Activated CD8-positive, alpha-beta memory T cell treated with anti-CD3 and anti-CD28 coated beads for 24 hours (primary cell): ENCODE measurements at places on chromosomes 7 and 10.

GRCh38 chr10:73910401-73910763, 550 bp upstream of the PLAU start:
- DNase-seq, result no peak

DNA sequence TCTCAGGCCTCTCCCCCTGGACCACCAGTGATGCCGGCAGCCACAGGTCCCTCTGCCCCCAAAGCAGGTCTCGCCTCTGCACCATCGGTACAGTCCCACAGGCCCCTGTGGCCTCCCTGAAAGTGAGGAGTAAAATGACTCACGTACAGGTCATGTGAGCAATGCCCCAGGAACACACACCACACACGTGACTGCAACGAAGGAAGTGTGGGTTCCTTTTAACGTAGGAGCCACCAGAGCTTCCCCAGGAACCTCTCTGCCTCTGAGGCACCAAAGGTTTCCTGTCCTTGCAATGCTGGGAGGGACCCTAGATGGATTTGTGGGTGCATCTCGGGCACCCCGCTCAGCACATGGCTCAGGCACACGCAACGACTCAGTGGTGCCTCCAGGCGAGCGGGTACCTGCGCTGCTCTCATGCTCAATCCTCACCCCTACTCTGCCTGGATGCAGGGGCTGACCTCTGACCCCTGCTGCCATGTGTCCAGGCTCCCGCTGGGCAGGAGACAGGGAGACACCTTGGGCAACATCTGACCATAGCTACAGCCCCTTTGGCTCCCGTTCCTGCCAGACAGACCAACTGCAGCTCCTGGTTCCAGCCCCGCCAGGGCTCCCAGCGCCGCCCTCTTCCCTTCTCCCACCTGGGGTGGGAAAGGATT, 120.7 kb downstream of the PRKAG2 start:
- peak; percentile 81 for DNase-seq

DNA sequence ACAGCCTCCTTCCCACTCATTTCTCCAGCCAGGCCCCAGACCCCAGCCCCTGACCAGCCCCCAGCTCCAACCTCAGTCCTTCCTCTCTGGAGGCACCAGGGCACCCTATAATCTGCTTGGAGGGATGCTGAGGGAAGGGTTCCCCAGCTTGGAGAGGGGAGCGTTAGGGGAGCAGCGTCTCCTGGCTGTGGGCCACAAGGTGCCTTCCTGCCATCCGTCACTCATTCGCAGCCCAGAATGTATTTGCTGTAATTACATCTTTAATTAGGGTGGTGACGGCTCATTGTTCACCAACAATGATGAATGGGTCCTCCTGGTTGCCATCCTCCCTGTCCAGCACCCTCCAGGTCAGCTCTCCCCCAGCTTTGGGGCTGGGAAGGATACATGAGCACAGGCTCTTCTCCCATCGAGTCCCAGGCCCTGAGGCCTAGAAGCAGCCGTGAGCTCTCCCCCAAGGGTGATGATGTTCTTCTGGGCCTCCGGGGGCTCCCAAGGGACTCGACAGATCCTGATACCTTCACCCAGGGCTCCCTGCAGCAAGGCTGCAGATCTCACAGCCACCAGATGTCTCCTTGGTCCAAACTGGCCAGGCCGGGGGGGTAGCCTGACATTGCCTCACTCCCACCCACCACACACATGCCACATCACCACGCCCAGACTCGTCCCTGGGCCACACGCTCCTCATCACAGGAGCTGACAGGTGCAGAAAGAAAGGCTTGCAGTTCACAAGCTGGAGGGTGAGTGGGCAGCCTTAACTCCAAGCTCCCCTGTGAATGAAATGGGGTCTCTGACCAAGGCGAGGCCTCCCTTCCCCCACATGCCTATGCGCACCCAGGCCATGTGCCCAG, 26.8 kb downstream of the POLL start:
- no peak for DNase-seq

DNA sequence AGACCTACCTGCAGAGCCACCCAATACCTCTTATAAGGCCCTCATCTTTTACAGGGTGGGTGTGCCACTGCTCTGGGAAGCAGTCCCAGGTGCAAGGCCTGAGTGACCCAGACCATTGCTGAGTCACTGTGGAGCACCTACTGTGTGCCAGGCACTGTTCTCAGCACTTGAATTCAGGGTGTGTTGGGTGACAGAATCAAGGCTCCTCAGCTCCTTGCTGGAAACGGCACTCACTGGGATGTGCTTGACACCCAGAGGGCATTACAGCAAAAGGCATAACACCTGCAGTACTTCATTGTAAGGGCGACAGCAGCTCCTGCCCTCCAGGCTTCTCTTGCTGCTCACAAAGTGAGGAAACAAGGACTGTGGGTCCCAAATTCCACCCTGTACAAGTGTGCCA, 7.1 kb downstream of the CAMK2B start:
- no peak for DNase-seq

DNA sequence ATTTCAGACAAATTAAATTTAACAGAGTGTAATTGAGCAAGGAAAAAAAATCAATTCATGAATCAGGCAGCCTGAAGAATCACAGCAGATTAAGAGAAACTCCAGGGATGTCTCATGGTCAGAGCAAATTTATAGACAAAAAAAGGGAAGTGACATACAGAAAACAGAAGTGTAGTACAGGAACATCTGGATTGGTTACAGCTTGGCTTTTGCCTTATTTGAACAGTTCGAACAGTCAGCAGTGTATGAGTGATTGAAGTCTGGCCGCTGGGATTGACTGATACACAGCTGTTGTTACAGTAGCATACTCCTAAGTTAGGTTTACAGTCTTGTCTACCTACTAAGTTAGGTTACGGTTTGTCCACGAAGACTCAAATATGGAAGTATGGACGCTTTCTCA, 255.3 kb downstream of the HPSE2 start:
- no peak for DNase-seq

GRCh38 chr7:38374507-38374906, 101.1 kb upstream of the TARP start:
- DNase-seq, result peak; percentile 81

DNA sequence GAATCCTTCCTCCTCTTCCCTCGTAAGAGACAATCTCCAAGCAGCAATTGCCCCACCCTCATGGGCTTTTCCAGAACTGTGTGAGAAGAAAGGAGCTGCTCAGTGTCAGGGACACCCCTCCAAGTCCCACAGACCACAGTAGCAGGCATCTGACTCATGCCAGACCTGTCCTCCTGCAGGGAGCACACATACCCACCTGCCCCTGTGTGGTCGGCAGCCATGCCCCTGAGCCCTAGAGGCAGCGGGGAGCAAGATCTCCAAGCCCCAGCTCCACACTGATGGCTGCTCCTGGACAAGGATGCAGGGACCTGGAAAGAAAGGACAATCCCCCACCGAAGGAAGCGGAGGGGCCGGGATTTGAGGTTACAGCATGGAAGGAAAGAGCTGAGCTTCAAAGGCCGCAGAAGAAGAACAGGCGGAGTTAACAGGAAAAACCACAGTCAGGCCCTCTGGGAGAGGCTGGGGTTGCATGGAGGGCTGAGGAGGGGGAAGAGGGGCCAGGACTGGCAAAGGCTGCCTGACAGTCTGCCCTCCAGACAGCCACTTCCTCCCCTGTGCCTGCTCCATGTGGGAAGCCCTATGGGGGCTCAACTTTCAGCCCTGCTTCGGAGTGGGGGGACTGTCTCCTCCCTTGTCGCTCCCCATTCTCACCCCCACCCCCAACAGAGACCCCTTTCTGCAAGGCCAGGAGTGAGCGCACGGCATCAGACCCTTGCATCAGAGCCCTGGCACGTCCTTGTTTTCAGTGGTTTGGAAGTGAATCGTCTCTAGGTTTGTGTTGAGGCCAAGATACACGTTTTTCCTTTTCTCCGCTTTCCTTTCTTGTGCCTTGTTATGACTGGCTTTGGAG, 46.8 kb downstream of the ASB13 start:
- DNase-seq, result no peak

DNA sequence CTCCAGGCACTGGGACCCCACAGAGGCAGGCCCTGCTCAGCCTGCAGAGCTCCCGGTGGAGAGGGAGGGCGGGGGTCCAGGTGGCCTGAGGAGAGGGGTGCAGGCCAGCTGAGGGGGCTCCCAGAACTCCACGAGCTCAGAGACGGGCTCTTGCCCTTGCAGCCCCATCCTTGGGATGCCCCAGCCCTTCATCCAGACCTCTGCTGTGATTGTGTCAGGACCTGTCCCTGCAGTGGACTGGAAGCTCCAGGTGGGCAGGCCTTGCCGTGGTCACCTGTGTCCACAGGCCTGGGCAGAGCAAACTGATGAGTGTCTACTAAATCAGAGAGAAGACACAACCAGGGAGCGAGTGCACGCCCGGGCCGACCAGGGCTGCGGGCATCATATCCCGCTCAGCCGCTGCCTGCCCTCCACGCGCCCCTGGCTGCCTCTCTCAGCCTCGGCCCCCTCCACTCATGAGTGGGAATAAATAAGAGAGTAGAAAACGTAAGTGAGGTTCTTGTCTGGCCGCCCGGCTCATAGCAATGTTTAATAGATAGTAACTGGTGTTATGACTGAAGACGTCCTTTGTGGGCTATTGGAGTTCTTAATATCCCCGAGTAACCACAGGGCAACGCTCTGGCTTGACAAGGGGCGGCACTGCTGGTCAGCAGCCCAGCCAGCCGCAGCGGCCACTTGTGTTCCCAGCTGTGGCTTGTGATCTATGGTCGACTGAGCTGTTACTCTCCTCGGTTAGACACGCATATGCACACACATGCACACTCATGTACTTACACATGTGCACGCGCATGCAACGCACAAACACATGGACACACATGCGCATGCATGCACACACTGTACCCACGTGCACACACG, 105.6 kb downstream of the LHPP start:
- no peak for DNase-seq

- no peak for DNase-seq
Observed at GRCh38 chr7:79284211-79284610, 169.3 kb downstream of the MAGI2 start.

DNA sequence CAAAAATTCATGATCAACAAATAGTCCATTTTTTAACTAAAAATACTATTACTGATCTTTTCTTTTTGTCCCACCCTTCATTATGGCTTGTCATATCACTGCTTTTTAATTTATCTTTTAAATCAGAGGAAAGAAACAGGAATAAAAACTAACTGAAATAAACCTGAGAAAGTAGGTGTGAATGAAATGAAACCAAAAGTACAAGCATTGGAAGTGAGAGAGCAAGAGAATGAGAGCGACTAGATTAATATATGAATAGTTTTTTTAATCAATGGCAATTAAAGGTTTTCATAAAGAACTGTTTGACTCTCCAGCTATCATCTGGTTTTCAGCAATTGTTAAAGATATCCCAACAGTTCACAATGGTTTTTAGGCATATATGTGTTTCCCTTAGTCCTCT, 137.8 kb downstream of the SPAG6 start:
- no peak for DNase-seq

DNA sequence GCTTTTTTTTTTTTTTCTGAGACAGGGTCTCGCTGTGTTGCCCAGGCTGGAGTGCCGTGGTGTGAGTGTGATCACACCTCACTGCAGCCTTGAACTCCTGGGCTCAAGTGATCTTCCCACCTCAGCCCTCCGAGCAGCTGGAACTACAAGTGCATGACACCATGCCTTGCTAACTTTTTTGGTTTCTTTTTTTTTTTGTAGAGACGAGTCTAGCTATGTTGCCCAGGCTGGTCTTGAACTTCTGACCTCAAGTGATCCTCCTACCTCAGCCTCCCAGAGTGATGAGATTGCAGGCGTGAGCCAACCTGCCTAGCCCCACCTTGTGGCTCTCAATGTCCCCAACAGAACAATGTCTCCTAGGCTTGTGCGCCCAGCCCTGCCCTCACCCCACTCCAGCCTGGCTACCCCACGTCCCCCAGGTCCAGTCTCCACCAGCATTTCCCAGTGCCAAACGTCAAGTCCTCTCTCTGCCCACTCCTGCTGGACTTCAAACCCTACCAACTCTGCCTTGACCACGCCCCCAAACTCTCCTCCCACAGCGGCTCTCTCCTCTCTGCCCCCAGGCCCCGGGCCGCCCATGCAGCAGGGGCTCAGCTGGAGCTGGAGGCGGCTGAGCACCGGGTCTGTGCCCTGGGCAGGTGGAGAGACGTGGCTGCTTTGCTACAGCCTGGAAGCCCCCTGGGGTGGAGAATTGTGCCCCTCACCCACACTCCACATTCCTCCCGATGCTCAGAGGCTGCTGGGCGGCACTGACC, 18.9 kb downstream of the BHLHA15 start:
- no peak for DNase-seq

DNA sequence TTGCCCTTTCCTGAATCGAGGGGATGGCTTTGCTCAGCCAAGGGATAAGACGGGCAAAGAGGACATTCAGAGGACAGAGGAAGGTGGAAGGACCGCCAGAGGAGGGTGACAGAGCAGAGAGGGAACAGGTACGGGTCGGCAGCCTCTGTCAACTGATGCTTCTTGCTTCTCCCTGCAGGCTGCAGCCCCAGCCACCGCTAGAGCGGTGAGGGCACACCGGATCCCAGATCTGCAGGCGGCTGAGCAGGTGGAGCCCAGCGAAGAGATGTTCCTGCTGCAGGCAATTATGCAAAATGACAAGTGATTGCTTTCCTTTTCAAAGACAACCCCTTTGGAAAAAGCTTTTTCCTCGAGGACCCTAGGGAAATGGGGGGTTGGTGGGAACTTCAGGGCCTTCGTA, 181.9 kb upstream of the ANKRD30A start:
- DNase-seq, result no peak

GRCh38 chr7:159083698-159084068, 61.0 kb downstream of the VIPR2 start:
- no peak for DNase-seq

DNA sequence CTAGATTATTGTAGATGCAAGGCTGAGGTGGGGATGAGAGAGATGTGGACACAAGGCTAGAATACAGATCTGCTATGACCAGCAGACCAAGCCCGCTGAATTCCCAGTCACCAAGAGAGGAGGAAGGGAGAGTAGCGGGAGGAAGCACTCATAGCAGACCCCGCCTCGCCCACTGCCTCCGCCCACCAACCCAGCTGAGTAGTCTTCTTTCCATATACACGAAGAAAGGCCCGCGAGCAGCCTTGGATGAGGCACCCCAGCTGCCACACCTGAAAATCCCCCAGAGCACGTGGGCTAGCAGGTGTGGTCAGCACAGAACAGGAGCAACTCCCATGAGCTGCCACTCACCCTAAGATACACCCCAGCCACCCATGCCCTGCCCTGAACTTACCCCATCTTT, 7.9 kb upstream of the H2BK1 start:
- DNase-seq, result no peak

DNA sequence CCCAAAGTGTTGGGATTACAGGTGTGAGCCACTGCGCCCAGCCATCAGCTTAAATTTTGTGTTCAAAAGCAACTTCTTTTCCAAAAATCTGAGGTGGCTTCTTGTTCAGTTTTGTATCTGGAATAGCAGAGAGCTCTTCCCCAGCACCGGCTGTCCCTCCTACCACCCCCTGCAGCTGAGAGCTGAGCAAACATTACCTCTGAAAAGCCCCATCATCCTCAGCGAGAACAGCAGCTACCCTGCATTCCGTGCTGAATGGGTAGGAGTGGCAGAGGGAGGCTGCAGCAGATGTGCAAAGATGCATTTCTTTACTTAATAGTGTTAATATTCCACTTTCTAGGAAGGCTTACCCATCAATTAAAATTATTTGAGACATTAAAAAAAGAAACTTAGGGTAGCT, 31.8 kb downstream of the CCM2 start:
- DNase-seq, result peak; percentile 56
